ENCODE measurements at places on chromosomes 2 and 18.

DNA sequence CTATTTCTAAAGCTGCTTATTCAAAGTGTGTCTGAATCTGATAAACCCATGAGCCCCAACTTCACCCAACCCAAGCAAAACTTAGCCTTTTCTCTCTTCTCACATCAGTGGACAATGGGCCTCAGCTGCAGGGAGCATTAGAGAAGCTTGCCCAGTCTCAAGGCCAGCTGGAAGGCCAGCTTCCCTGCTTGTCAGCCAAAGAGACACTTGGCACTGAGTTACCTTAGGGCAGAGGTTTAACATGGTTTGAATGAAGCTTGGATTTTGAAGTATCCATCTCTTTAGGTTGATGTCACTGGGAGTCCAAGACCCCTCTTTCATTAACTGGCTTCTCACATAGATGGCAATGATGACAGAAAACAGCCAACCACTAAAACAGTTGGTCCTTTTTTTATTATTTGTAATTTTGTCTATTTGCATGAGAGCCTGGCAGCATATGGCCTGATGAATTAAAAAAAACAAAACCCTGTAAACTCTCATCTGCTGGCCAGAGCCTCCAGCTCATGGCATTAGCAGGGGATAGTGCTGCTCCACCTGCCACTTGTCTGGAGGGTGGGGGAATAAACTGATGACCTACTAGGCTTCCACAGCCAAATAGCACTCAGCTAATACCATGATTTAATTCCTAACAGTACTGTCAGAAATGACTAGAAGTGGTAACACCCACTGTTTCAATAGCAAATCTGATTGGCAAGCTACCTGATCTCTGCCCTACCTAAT is 137.0 kb downstream of the UBE2E3 start:
- no peak for DNase-seq

DNA sequence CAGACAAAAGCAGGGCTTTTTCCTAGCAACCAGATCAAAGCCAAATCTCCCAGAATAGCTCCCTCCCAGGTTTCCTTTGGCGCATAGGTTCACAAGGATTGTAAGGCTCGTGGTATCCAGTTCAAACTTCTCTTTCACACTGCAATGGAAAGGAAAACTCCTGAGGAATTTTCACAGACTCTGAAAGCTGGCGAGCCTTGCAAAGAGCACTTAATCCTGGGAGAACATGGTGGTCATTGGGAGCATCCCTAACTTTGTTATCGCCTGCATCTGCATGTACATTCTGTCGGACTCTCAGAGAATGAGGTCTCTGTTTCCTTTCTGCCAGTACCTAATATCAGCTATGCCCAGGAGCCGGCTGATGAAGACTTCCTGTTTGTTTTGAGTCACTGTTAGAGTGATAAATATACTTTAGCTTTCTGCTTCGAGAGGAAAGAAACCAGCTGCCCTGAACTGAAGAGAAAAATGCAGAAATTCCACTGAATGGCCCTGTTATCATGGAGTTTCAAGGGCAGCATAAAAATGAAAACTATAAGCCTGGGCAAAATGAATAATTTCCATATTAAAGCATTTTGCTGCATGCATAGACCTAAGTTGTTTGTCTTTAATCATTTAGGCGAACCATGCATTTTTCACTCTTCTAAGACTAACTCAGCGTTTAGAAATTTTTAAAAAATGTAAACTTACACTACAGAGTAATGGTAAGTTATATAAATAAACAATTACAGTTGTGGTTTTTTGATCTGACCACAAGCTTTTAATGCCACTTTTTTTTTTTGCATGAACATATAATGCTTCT is 76.4 kb upstream of the ZEB2 start:
- no peak for DNase-seq

GRCh38 chr18:74434466-74434865 is 22.6 kb downstream of the DIPK1C start:
- no peak for DNase-seq

GRCh38 chr2:159267921-159268320 is 18.6 kb downstream of the WDSUB1 start:
- no peak for DNase-seq

GRCh38 chr18:44945888-44946401 is 265.3 kb downstream of the SETBP1 start:
- no peak for DNase-seq
